ENCODE measurements at places on chromosomes 6 and 20.
A peak's percentile ranks its signal among the peaks of the same experiment; 100 is the strongest.

DNA sequence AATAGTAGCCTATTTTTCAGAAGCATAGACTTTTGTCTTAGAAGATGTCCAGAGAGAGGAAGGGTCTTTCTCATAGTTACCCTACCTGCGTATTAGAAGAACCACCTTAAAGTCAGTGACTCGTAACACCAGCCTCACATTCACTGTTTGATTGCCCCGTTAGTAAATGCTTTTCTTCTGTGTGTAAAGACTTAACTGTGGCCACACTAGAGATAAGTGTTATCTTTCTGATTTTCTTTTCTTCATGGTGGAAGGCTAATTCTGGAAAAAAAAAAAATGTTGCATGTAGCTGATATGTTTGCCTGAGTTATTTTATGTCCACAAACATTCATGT, 83.9 kb downstream of the SAMD3 start:
- no peak for DNase-seq

DNA sequence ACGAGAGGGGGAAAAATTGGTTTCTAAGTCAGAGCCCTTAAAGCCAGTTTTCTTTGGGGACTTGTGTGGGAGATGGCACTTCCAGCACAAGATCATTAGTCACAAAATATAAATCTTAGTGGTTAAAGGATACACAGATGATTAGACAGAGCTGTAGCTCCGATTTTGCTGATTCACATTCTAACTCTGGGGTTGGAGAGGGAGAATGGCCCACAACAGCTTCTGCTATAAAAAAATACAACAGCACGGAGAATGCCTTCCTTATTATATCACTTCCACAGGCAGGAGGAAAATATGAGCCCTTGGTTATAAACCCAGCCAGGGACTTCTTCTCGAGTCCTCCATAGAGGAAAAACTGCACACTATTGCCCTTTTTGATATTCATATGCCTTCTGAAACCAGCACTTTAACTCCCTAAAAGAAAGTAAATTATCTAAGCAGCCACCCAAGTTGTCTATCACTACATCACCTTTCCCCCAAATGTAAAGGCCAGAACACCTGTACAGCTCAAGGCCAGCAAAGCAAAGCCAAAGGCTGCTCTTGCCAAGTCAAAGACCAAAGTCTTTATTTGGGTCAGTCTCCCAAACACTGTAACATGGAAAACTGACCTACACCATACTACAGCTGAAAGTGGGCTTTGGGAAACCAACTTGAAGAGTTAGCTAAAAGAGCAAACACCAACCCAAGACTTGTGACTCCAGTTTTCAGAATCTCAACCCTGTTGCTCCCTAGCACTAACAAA, 10.4 kb downstream of the MRPL14 start:
- no peak for DNase-seq

- no peak for DNase-seq
These were observed 13.4 kb upstream of the MYO6 start for GRCh38 chr6:75735491-75736186.

DNA sequence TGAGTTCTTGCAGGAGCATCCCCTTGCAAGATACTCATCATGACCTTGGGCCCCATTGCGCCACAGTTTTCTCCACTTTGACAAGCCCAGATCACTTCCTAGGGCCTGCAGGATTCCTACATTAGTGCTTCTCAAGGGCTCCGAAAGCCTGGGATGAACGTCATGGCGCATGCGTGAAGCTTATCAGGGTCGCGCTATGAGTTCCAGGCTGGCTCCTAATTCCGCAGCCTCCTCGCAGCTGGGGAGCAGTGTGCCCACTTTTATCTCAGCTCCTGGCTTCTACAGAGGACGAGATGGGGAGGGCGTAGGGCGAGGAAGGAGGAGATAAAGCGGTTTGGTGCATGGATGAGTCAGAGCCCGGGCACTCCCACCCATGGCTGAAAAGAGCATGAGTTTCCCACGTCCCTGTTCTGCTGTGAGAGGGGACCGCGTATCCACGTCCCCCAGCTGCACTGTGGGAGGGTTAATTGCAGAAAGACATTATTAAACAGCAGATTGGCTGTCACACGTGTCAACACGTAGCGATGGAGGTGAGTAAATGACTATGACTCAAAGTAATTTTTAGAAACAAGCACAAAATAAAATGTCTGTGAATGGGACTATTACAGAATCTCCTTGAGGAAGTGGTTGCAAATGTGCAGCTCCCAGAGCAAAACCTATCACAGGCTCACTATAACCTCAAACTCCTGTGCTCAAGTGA, 72.9 kb upstream of the DSP start:
- no peak for DNase-seq

- DNase-seq: no peak
These were observed 1283.3 kb upstream of the GJE1 start for GRCh38 chr6:140849456-140849855.

DNA sequence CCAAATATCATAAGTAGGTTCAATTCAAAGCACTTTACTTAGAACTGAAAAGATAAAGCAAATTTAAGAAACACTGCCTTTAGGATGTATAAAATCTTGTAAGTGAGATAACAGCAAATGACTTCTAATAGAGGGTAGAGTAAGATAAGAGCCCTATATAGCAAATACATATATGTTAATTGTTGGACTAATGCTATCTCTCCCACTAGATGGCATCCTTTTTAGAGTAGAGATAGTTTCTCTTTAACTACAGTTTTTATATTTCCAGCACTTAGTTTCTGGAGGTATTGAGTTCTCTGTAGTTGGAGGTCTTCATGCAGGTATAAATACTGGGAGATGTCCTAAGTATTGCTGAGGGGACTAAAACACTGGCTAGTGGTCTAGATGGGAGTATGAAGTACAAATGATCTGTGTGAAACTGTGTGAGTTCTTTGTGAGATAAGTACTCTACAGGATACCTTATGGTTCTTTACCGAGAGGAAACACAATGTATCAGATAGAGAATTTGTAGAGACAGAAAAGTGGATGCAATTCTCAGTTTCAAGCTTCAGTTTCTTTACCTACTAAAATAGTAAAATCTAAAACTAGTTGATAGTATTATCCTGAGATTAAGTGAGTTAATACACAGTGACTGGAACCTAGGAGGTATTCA, 399.3 kb downstream of the KHDRBS2 start:
- peak; percentile 14 for DNase-seq

DNA sequence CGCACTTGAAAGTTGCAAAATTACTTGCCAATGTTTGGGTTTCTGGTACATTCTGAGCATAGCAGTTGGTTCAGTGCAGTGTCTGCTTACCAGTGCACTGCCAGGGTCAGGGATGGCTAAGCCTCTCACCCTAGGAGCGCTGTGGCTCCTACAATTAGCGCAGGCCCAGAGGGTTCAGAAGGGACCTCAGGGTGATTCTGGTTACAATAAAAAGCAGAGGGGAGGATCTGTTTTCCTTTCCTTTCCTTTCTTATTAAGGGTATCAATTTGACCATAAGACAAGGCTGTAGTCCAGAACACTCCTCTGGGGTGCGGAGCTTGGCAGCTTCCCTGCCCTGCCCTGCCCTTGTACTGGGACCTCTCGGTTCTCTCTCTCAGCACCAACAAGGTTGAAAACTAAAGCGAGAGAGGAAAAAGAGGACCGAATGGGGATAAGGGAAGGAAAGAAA, 2.6 kb downstream of the MAFB start:
- no peak for DNase-seq

DNA sequence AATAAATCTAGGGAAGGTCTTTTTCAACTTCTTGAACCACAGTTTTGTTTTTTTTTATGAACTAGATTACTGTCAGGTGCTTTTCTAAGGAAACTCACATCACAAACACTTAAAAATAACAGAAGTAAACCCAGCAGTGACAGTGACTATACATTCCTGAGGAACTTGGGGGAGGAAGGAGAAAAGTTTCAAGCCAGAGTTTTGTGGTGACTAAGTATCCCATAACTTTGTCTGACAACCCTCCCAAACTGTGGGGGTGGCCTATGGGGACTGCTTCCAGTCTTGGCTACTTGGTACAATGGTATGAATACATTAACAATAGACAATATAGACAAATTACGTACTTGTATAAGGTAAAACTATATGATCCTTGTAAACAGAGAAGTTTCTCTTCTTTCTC, 202.5 kb upstream of the MAN1A1 start:
- DNase-seq: no peak

DNA sequence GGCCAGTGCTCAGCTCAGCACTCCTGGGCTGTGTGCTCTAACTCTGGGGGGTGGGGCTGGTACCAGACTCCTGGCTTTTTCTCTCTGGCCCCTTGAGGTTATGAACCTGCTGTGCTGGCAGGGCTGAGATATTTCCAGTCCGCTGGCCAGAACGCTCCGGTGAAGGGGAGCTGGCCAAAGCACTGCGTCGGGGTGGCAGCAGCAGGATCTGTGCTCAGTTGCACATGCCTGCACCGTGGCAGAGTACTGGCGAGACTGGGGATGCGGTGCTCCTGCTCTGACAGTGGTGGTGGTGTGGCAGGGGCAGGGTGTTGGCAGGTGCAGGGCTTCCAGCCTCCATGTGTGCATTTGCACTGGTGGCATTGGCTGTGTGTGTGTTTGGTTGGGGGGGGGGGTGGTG, 374.4 kb downstream of the PHF3 start:
- no peak for DNase-seq

DNA sequence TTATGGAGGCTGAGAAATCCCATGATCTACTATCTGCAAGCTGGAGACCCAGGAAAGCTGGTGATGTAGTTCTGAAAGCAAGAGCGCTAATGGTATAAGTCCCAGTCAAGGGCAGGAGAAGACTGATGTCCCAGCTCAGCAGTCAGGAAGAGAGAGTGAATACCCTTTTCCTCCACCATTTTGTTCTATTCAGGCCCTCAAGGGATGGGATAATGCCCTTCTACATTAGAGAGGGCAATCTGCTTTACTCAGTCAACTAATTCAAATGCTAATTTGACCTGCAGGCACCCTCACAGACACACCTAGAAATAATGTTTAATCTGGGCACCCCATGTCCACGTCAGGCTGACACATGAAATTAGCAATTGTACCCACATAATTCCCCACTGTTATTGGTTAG, 10.8 kb upstream of the FYN start:
- no peak for DNase-seq

GRCh38 chr6:21265034-21265729, 328.4 kb upstream of the SOX4 start:
- no peak for DNase-seq

DNA sequence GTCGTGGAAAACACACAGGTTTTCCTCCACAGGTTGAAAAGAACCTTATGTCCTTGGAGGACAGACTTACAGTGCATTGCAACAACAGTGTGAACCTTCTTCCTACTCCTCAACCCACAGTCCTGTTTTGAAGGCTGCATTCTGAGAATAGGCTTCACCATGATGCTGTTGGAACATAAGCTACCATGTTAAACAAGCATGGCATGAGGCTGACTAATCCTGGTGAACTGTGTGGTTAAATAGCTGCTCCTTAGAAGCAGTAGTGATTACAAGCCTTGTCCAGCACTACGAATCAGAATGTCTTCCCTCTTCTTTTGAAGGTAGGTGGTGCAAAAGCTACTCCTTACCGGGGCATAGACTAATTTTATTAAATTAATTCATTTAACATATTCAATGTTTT, 368.5 kb upstream of the EPHA7 start:
- no peak for DNase-seq

- no peak for DNase-seq
These were observed 76.8 kb upstream of the BTN3A2 start for GRCh38 chr6:26288155-26288554.

DNA sequence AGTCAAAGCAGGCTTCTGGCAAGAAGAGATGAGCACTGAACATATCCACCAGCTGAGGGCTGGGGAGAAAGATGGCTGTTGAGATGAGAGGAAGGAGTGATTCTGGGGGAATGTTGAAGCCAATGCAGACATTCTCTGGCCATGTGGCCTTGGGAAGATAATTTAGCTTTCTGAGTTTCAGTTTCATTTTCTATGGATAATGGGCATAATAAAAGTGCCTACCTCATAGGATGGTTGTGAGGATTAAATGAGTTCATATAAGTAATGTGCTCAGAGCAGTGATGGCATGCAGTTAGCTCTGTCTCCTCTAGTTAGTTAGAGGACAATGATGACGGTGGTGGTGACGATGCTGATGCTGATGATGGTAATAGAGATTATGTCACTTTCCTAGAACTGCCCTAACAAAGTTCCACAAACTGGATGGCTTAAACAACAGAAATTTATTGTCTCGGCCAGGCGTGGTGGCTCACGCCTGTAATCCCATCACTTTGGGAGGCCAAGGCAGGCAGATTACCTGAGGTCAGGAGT, 18.5 kb upstream of the KCNK5 start:
- DNase-seq: no peak

GRCh38 chr6:82906489-82906888, 159.2 kb downstream of the UBE3D start:
- peak; percentile 53 for DNase-seq

GRCh38 chr6:33095681-33096080, 19.9 kb downstream of the HLA-DPB1 start:
- DNase-seq: no peak

DNA sequence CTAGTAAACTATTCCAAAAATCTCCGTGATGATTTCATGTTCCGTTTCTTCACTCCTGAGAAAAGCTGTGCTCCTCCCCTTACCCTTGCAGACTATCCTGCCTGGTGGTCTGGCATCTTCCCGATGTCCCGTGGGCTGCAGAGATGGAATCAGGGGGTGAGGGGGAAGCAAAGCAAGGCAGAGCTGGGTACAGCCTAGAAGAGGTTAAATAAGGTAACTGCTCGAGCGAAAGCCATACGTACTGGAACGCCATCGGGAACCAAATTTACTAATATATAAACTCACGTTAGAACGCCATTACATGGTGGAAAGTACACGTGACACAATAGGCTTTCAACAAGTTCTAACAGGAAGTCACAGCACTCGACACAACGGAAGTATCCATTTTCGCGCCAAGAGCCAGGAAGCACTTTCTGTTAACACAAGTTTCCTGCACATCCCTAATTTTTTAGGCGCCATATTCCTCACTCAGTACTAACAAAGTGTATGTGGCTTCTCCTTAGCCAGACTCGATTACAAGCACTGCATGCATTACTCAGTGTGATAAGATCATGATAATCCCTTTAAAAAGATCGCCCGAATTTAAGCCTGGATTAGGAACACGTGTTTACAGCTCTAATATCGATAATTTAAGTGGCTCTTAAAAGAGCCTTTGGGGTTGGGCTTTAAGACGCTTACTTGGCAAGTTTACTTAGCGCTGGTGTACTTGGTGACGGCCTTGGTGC, 101.6 kb upstream of the PRSS16 start:
- DNase-seq: peak; percentile 95

DNA sequence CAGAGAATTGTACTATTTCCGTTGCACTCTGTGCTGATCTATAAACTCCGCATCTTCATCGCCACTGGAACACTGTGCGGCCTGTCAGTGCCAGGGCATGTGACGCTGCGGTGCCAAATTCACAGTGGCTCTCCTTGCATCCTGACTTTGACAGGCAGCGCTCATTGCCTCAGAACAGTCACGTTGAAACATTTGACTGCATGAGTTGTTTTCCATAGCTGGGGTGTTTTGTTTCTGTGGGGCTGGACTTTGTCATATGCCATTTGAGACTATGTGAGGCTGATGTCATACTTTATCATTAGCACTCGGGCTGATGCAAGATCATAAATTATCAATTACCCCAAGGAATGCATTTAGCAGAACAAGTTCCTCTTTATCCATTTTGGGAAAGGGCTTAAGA, 32.7 kb downstream of the CFAP61 start:
- DNase-seq: no peak

- no peak for DNase-seq
These were observed 59.1 kb downstream of the FHL5 start for GRCh38 chr6:96621983-96622382.

GRCh38 chr20:44728801-44729443, 13.8 kb downstream of the CCN5 start:
- peak; percentile 73 for DNase-seq

GRCh38 chr6:164188861-164189260, 774.3 kb downstream of the QKI start:
- no peak for DNase-seq

- peak; percentile 40 for DNase-seq
These were observed 8.6 kb upstream of the BTNL2 start for GRCh38 chr6:32415521-32416019.

Measured in NCI-H510A treated with DMSO at 0.1 percent for 48 hours (cell line).